Natural killer cell (primary cell): ENCODE measurements at places on chromosomes 12 and 14. TPM values are rescaled to one million over a fixed set of nuclear protein-coding genes. Genes with fewer than 3 reads are reported as not detected.

The PCK2 gene
- total RNA-seq: 9.8 TPM

The MYO1H gene
- total RNA-seq: not detected

DNA sequence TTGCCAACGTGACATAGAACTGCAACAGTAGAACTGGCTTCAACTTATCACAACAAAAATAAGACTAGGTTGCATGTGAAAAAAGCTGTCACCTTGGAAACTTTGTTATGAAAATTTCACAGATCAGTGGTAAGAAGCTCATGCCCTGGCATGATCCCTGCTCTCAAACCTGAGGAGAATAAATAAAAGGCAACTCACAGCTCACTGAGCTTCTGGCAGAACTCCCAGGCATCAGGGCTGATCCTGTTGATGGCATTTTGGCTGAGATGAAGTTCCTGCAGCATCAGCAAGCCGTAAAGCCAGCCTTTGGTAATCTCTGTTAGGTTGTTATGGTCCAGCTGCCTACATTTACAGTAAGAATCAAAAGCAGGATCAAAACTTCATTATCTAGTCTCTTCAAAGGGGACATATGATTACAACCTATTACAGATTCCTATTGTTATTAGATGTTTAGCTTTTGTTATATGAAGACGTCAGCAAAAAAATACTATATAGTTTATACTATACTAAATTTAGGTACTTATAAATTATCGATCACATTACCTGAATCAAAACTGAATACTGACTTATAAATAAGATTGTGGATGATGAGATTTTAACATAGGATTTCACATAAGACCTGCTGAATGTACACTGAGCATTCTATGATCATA, 32.0 kb downstream of the LRIG3 start:
- H3K27ac ChIP-seq: no peak overlapping the region
- H3K27me3 ChIP-seq: no peaks in the 10 kb centered on the region
- no peaks in the 10 kb centered on the region for H3K4me1 ChIP-seq
- no peaks in the 10 kb centered on the region for H3K36me3 ChIP-seq
- no peak for DNase-seq
- H3K4me3 ChIP-seq: no peak overlapping the region

- H3K4me3 ChIP-seq: no peak overlapping the region
- no peaks in the 10 kb centered on the region for H3K27me3 ChIP-seq
- no peaks in the 10 kb centered on the region for H3K4me1 ChIP-seq
- no peaks in the 10 kb centered on the region for H3K36me3 ChIP-seq
- no peak overlapping the region for H3K27ac ChIP-seq
Observed at GRCh38 chr14:30375296-30375892, 183.6 kb upstream of the G2E3 start.

DNA sequence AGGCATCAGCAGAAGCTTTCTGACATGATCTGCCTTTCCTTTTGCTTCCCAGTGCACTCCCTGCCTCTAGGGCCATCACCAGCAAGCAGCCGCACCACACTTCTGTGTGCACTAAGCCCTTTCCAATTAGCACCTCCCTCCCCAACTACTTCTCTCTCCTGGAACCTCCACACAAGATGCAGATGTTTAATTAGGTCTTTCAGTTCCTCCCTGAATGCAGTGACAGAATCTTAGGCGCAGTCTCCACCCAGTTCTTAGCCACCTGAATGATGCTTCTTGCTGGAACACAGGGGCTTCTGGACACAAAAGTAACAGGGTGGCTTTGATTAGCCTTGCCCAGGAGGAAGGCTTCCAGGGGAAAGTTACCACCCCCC, 32.9 kb downstream of the NIN start:
- DNase-seq: no peak
- no peaks in the 10 kb centered on the region for H3K27me3 ChIP-seq
- peaks cover 9% of the 10 kb centered on the region for H3K4me1 ChIP-seq
- H3K36me3 ChIP-seq: peaks cover 7% of the 10 kb centered on the region
- no peak overlapping the region for H3K27ac ChIP-seq

DNA sequence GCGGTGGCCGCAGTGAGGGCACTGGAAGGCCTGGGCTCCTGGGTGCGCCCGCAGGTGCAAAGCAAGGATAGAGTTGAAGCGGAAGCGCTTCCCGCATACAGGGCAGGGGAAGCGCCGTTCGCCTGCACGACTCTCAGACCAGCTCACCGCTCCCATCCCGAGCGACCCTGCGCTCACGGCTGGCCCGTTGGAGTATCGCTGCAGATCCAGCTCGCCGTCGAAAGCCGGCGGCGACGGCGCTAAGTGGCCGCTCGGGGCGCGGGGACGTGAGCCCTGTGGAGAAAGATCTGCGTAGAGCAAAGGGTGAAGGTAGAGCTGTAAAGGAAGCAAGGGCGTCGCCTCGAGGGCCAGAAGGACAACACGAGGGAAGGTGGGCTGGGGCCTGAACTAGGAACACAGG, 5.4 kb downstream of the ZNF219 start:
- no peak overlapping the region for H3K27ac ChIP-seq
- DNase-seq: no peak
- H3K27me3 ChIP-seq: no peaks in the 10 kb centered on the region
- peaks cover 16% of the 10 kb centered on the region for H3K4me1 ChIP-seq
- H3K36me3 ChIP-seq: no peaks in the 10 kb centered on the region
